NCI-H69 (cell line): ENCODE measurements at places on chromosomes 5 and 9.

DNA sequence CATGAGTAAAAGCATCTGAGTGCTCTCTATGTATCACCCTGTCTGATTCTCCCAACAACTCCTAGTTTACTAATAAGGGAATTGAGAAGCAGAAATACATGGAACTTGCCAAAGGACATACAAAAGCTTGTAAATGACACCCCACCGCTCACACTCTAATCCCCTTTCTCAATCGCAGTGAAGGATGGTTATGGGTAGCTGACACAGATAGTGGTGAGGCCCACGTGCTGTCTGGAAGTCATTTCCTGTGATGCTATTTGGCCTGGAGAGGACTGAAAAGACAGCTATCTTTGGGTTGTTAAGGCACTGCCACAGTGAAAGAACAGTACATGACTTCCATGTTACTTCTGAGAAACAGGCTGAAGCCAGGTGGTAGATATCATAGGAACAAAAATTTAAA, 117.0 kb downstream of the GLIS3 start:
- no peak for DNase-seq

DNA sequence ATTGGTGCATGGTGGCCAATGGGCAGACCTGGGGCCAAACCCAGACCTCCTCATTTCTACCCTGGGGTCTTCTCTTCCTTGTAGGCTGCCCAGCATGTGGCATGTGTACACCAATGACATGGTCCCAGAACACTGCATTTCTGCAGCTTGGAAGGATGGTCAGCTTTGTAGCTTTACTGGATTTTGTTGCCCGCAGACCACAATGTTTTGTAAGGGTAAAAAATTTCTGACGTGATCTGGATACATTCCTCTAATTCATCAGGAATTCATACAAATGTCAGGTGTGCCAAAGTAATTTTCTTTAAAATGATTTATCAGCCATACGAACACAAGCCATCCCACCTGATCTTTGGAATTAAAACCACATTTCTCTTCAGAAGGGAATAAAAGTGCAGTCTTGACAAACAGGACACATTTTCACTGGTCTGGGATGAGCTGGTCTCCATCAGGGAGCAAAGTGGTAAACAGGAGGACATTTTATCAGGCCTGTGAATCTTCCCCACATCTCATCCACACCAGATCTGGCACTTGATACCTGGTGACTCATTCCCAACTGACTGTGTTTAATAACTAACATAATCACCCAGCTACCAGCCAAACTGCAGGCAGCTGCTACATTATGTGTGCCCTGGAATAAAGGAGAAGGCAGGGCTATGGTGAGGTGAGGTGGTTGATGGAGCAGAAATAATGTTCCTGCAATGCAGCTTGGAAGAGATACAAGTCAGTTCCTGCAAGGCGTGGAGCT, 103.9 kb downstream of the SPOCK1 start:
- DNase-seq, result peak; percentile 96

GRCh38 chr5:111068213-111068612, 3.3 kb upstream of the TSLP start:
- DNase-seq, result no peak

GRCh38 chr9:33289936-33290246, 425 bp upstream of the NFX1 start:
- DNase-seq, result no peak

GRCh38 chr5:67238191-67238590, 41.6 kb upstream of the CD180 start:
- DNase-seq, result no peak
